ENCODE measurements at places on chromosomes 6 and 20.

- DNase-seq: no peak
Observed at GRCh38 chr6:143864234-143864633, at the start of gene ZC2HC1B. Gene ZC2HC1B (plus strand): TSS chr6:143864474. CDS start chr6:143864540, 66 bp downstream.

DNA sequence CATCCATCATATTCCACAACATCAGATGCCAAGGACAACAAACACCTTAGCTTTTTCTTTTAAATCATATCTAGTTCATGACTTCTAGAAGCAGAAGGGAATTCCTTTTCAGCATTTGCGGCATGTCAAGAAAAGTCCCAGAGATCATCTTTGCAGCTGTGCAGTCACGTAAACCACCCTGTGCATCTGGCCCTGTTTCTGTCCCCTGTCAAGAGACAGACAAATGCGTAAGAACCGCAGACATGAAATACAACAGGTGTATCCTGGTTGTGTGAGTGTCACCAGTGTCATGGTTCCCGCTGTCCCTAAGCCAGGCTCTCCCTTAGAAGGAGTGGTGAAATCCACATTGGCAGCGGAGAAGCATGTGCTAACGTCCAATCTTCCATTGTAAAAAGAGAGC, 28.1 kb downstream of the LY86 start:
- DNase-seq: no peak

- DNase-seq: no peak
Observed at GRCh38 chr6:125274935-125275334, 26.8 kb downstream of the HDDC2 start.

GRCh38 chr20:34452281-34452982, 63.8 kb upstream of the DYNLRB1 start:
- no peak for DNase-seq

DNA sequence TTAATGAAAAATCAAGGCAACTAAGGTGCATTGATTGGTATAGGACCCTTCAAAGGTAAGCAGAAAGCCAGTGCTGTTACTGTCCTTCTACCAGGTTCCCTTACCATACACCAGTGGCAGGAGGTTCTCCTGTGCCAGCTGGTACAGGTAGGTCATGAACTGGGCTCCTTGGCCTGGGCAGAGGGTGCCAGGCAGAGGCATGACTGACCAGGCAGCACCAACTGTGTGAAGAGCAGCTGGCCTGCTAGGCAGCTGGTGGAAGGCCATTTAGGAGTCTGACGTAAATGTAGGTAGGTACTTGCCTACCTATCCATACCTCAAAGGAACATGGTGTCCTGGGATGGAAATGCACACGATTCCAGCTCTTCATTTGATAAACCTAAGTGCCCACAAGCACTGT, 23.3 kb downstream of the PCNA start:
- no peak for DNase-seq

- peak; percentile 78 for DNase-seq
Observed at GRCh38 chr6:67131827-67132226, 1424.8 kb upstream of the EYS start.

- DNase-seq: no peak
Observed at GRCh38 chr20:1301031-1301529, 27.9 kb downstream of the SDCBP2 start.

DNA sequence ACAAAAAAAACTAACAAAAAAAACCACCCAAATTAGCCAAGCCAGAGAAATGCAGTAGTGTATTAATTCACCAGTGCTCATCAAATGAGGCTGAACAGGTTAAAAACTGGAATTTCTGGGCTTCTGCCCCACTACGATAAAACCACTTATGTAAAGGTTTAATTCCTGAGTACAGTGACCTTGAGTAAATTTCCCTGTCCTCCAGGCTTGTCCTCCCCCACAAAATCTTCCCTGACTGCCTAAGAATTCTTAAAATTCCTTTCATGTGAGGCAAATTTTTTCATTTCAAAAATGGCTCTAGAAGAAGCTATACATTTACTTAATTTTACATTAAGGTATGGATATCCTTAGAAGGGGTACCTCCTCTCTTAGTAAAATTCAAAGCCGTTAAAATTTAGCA, 80.1 kb upstream of the ID4 start:
- DNase-seq: no peak

- DNase-seq: no peak
Observed at GRCh38 chr20:54140927-54141566, 32.7 kb downstream of the CYP24A1 start.

DNA sequence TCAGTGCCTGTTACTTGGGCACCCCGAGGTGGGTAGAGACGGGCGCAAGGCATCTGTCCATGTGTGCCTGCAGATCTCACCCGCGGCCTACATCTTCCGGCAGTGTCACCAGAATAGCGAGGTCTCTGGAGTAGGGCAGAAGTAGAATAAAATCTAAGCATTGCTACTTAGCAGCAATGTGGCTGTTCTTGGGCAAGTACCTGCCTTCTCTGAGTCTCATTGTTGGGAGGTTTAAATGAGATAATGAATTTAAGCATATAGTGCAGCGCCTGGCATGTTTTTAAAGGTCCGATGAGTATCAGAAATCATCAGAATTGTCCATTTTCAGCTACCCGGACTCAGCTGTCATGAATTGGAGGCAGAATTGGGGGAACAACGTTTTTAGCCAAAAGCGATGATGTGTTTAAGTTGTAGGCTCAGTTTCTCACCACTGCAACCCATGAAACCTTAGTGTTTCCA, 800 bp downstream of the ABCC10 start:
- DNase-seq: no peak

DNA sequence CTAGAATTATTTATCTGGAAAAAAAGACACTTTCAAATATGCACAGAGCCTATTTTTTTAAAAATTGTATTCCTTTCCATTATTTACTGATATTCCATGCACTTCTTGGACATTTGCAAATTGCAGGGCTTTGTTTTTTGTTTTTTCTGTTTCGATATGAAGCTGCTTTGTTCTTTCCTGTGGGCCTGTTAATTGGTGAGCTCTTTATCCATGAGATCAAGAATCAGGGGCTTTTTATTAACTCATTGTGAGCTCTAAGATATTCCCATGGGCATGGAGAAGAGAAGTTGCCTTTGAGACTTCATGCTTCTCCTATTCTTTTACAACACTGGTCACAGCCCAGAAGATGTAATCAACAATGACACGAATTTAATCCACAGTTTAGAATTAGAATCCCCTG, 145.1 kb downstream of the SAMD5 start:
- no peak for DNase-seq

DNA sequence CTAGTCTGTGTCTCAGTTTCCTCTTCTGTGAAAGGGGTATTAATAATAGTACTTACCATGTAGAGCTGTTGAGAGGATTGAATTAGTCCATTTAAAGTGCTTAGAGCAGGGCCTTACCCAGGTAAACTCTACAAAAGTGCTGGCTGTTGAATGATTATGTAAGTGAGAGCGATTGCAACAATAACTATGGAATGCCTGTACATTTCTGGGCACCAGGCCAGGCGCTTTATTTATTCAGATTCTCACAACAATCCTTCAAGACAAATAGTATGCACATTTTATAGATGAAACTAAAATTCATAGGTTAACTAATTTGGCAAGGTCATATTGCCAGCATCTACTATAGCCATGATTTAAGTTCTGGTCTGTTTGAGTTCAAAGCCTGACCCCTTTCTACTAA, 78.3 kb upstream of the MMS22L start:
- DNase-seq: no peak

DNA sequence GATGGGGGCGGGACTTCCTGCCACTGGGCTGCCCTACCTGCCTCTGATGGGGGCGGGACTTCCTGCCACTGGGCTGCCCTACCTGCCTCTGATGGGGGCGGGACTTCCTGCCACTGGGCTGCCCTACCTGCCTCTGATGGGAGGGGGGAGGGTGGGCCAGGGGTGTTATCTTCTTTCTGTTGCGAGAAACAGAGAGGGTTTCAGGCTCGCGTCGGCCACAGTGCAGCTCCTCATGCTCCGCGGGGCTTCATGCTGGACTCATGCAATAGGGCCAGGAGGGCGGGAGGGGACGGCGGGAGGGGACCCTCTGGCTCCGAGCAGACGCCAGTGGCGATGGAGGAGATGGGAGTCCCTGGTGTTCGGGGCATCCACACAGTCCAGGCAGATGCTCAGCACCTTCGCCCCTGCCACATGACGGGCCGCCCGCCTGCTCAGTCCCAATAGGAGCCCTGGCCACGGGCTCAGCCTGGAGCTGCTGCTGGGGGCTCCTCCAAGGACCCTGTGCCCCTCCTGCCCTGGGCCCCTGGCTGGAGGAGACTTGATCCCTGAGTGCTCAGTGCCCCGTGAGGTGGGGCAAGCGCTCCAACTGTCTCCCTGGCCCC, 48.8 kb upstream of the CHRNA4 start:
- DNase-seq: no peak

GRCh38 chr6:140271759-140272377, 897.4 kb upstream of the CITED2 start:
- no peak for DNase-seq

DNA sequence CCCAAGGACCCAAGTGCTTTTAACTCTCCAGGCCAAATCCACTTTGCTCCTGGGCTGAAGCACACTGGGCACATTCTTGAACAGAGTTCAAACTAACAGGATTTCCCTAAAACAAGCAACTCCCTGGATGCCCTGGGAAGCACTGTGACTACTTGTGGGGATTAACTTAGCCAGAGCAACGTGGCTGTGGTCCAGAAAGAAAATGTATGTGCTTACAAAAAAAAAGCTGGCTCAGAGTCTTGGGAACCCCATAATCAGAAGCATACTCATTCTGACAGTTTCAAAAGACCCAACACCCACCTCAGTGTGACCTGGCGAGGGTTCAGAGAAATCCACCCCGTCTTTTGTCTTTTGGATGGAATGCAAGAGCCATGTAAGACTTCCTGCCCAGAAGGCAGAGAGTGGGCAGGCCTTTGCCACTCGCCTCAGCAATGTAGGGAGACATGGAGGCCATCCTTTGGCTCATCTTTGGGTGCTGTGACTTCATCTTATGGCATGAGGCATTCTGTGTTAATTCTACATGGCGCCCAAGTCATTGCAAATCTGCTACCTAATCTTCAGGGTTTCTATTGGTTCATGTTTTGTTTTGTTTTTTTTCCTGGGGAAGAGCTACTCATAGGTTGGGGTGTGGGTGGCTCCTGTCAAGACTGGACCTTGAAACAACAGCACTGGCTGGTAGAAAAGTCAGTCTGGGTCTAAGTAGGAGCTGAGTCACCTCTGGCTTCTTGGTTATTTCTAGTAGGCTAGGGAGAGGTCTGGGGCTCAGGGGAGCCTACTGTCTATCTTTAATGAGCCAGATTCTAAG, 248.6 kb upstream of the SUPT3H start:
- DNase-seq: no peak

DNA sequence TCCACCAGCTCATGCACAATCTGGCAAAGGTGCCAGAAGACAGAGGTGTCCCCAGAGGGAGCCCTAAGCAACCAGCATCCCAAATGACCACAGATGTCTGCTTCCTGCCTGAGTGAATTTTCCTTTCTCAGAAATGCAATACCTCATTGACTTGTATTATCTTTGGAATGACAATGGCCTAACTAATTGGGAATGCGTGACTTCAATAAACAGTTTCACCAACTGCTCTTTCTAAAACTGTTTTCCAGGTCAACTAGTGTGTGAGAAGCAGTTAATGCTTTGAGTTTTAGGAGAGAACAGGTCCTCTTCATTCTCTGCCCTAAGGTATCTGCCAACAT, 108.9 kb upstream of the SNX9 start:
- no peak for DNase-seq

GRCh38 chr20:3107464-3108025, 23.0 kb upstream of the AVP start:
- no peak for DNase-seq

DNA sequence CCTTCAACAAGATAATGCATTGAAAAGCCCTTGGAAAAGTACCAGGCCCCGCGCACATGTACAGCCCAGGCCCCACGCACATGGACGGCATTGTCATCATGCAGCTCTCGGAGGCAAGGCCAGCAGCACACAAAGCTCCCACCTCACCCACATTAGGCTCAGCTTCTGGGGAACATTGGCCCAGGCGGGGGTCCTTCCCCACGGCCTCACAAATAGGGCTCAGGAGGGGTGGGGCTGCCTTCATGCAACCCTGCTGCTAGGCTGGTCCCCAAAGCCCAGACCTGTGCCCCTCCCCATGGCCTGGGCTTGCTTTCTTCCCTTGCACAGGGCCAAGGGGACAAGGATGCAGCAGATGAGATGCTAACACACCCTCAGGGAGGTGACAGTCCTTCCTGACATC, 26.7 kb downstream of the NPEPL1 start:
- no peak for DNase-seq

DNA sequence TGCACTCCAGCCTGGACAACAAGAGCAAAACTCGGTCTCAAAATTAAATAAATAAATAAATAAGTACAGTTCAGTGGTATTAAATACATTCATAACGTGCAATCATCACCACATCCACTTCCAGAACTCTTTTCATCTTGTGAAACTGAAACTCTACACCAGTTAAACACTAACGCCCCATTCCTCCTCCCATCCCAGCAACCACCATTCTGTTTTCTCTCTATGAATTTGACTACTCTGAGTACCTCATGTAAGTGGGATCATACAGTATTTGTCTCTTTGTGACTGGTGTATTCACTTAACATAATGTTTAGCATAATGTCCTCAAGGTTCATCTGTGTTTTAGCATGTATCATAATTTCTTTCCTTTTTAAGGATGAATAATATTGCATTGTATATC, 29.1 kb upstream of the SCML4 start:
- no peak for DNase-seq

GRCh38 chr6:104607501-104607900, 252.2 kb downstream of the HACE1 start:
- DNase-seq: no peak
